ENCODE measurements at places on chromosomes 3 and 15.

GRCh38 chr15:44668921-44669320 is 5.5 kb upstream of the SPG11 start:
- no peak for DNase-seq

DNA sequence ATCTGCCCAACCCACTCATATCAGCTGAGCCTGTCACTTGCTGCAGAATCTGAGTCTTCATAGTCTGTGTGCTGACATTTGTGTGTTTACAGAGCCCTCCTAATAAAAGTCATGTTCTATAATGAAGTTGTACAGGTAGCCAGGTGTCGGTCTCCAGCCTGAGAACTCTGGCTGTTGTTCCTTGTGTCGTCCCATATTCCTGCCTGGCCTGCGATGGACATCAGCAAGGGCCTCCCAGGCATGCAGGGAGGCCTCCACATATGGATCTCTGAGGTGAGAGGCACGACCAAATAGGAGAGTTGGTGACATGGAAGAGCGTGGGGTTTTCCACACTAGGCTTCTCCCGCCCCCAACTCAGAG is 2.9 kb downstream of the VILL start:
- no peak for DNase-seq

- DNase-seq, result no peak
These were observed 132.0 kb upstream of the LMCD1 start for GRCh38 chr3:8369638-8370037.

- DNase-seq, result no peak
These were observed 1.5 kb downstream of the ITPKA start for GRCh38 chr15:41494922-41495735.

DNA sequence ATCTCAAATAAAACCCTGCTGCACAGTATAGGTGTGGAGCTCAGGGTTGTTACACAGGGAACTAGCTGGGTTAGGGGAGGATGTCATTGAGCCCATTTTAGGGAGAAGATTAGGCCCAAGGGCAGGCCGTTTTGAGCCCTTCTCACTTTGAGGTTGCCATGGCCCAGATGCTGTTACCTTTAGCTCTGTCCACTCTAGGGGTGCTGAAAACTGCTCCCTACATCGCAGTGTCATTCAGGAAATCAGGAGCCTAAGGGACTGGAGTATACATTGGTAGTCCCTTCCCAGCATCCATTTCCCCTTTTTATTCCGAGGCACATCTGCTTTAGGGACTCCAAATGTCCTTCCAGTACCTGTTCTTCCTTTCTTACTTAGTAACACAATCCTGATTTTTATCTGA is 79.0 kb upstream of the SELENOK start:
- DNase-seq, result no peak

DNA sequence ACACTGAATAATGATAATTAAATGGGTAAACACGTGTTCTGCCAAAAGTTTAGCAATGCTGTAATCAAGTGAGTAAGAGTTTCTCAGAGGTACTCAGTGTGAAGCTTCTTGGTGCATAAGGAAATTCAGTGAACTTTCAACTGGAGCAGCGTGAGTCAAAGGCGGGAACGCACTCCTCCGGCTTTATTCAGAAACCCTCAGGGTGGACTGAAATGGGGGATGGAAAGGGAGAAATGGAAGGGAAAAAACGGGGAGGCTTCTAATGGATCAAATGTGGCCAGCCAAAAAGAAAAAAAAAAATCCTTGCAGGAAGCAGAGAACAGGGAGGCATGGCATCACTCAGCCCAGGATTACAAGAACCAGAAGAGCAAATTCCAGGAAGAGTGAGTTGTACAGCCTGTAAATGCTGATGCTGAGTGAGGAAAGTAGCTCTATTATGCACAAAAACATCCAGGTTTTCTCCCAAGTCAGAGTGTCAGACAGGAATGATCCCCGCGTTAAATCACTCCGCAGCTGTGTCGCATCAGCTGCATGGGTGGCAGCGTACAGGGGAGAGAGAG is 85.3 kb downstream of the ASB7 start:
- DNase-seq, result no peak

GRCh38 chr3:126269354-126269753 is 87.9 kb downstream of the KLF15 start:
- no peak for DNase-seq

GRCh38 chr15:77674327-77674726 is 41.6 kb upstream of the LINGO1 start:
- no peak for DNase-seq

All from stimulated activated CD4-positive, alpha-beta T cell treated with anti-CD3 and anti-CD28 coated beads, Interleukin-1b, Interleukin-23, amount 100 ng/mL, for 1 hour (primary cell).